ENCODE measurements at places on chromosomes 2 and 18.

DNA sequence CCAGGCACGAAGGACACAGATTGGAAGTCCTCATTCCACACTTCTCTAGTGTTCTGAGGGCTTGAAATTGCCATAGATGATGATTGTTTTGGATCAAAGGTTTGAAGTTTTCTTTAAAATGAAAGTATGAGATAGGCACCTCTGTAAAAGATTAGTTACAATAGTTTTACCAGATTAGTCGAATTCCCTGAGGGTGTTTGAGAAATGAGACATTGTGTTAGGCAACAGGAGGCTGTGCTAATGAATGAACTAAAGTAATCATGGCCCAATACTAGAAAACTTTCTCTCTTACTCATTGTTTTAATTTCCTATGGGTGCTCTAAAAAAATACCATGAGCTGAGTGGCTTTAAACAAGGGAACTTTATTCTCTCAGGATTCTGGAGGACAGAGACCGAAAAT lies 421.7 kb downstream of the RNF144A start:
- H3K27me3 ChIP-seq = no peaks in the 10 kb centered on the region
- DNase-seq = no peak
- H3K4me3 ChIP-seq = no peak overlapping the region
- no peak overlapping the region for H3K27ac ChIP-seq

DNA sequence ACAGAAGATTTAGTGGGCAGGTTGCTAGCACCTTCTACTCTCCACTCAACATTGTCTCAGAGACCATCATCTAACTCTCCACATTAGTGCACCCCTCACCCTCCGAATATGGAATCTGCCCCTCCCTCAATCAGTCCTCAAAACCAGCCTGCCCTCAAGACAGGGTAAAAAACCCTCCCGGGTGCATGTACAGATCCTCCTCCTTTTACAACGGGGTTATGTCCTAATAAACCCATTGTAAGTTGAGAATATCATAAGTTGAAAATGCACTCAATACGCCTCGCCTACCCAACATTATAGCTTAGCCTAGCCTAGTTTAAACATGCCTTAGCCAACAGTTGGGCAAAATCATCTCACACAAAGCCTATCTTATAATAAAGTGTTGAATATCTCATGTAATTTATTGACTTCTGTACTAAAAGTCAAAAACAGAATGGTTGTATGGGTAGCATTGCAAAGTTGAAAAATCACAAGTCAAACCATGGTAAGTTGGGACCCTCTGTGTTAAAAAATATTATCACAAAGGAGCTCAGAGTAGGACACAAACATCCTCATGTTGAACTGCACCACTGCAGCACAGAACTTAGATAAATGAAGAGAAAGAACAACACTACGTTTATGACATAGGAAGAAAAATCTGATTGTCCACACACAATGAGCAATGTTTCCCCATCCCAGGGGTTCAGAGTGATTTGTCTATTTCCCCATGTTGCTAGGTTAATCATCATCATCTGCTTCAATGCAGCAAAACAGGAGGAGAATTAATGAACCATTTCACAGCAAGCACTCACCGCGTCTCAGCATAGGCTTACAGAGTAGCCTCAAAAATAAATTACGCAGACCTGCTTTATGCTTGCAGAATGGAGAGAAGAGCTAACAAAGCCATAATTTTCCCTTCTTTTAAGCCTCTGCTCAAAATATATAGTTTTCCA lies 184.1 kb upstream of the ARL4C start:
- no peak for DNase-seq
- no peak overlapping the region for H3K4me3 ChIP-seq
- peaks cover 5% of the 10 kb centered on the region for H3K4me1 ChIP-seq
- no peaks in the 10 kb centered on the region for H3K36me3 ChIP-seq

GRCh38 chr2:42706836-42707235 lies 57.1 kb downstream of the OXER1 start:
- H3K4me3 ChIP-seq = no peak overlapping the region
- H3K4me1 ChIP-seq = no peaks in the 10 kb centered on the region
- DNase-seq = no peak
- H3K36me3 ChIP-seq = peaks cover 3% of the 10 kb centered on the region

GRCh38 chr2:111126581-111126980 lies 5.9 kb downstream of the BCL2L11 start:
- H3K4me3 ChIP-seq = no peak overlapping the region
- DNase-seq = no peak
- no peaks in the 10 kb centered on the region for H3K27me3 ChIP-seq
- H3K27ac ChIP-seq = no peak overlapping the region
- H3K36me3 ChIP-seq = peaks cover 4% of the 10 kb centered on the region

DNA sequence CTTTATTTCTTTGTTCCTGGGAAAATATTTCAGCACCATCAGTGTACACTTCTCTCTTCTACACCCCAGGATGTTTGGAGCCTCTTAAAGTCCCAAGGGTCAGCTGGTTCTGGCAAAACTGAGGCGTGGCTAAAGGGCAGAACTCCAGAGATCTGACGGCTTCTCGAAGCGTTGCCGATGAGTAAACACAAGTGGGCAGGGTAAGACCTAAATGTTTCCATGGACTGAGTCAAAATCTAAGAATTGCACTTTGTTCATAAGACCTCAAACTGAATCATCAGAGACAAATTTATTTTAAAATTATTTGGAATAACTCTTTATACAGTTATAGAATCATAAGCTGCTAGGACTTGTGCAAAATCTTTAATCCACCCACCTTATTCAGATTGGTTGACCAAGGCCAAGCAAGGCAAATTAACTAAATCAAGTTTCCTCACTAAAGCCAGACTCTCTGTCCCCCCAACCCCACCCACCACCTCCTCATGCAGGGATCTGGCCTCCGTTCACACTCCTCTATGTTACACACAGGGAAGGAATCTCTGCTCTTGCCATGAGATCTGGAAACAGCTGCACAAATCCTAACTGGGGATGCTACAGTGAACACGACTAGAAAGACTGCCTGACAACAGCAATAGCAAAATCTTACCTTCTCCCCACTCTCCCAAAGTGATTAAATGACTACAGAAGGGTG lies 342.6 kb upstream of the KLHL29 start:
- H3K36me3 ChIP-seq = no peaks in the 10 kb centered on the region
- DNase-seq = peak; percentile 39
- H3K27me3 ChIP-seq = no peaks in the 10 kb centered on the region
- peaks cover 35% of the 10 kb centered on the region for H3K4me1 ChIP-seq
- no peak overlapping the region for H3K4me3 ChIP-seq

DNA sequence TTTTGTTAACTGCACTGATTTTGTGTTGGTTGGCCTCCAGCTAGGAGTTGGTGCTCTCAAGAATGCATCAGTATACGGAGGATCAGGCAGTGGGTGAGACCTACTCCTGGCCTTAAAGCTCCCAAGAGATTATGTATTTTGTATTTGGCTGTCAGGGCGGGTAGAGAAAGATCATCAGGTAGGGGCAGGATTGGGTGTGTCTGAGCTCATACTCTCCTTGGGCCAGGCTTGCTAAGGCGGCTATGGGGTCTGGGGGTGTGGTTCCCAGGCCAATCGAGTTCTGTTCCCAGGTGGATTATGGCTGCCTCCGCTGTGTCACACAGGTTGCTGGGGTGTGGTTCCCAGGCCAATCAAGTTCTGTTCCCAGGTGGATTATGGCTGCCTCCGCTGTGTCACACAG lies 28.9 kb upstream of the IL1RN start:
- no peak overlapping the region for H3K4me3 ChIP-seq
- no peaks in the 10 kb centered on the region for H3K27me3 ChIP-seq
- H3K27ac ChIP-seq = no peak overlapping the region
- H3K4me1 ChIP-seq = no peaks in the 10 kb centered on the region
- DNase-seq = no peak

DNA sequence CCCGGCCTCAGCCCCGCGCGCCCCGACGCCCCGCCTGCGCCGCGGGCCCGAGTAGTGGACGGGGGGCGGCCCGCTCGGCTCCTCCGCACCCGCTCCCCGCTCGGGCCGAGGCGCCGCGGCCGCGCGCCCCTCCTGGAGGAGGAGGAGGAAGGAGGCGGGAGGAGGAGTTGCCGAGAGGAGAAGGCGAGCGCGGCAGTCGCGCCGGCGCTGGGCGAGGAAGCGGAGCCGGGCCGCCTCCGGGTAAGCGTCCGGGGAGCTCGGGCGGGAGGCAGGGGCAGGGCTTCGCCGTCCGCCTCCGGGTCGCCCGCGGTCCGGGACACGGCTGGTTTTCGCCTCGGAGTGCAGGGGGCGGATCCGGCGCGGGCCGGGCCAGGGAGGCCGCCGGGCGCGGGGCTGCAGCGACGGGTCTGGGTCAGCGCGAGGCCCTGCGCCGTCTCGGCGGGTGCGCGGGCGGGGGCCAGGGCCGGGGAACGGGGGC lies at the start of gene SOCS6:
Gene SOCS6 (plus strand): TSS at position 195 of the 478 bp plus-strand sequence. CDS start 35,624 bp downstream, outside the sequence.
- H3K36me3 ChIP-seq = no peaks in the 10 kb centered on the region
- peaks cover 31% of the 10 kb centered on the region for H3K4me1 ChIP-seq
- H3K27me3 ChIP-seq = no peaks in the 10 kb centered on the region
- H3K27ac ChIP-seq = peak within 1 kb of the TSS; percentile 78

- DNase-seq = no peak
- H3K27ac ChIP-seq = no peak overlapping the region
- H3K27me3 ChIP-seq = no peaks in the 10 kb centered on the region
- H3K36me3 ChIP-seq = no peaks in the 10 kb centered on the region
- H3K4me1 ChIP-seq = no peaks in the 10 kb centered on the region
- H3K4me3 ChIP-seq = no peak overlapping the region
Measured at GRCh38 chr2:11573418-11574175, 39.8 kb downstream of the GREB1 start.

DNA sequence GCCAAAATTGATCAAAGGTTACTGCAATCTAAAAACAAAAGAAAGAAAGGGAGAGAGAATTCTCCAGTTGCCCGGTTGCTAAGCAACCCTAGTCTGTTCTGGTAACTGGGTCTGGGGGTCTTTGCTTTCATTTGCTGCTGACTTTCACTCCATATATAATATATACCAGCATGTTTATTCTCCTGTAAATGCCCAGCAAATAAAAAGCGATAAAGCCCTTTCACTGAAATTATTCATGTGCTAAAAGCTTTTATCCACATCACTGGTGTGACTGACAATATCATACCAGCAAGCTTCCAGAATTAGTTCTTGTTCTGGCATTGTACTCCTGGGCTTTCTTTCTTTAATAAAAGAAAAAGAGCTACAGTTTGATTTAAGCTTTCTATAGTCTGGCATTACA lies 75.5 kb upstream of the ST8SIA3 start:
- no peak overlapping the region for H3K27ac ChIP-seq
- no peak overlapping the region for H3K4me3 ChIP-seq
- no peaks in the 10 kb centered on the region for H3K27me3 ChIP-seq
- H3K36me3 ChIP-seq = no peaks in the 10 kb centered on the region

DNA sequence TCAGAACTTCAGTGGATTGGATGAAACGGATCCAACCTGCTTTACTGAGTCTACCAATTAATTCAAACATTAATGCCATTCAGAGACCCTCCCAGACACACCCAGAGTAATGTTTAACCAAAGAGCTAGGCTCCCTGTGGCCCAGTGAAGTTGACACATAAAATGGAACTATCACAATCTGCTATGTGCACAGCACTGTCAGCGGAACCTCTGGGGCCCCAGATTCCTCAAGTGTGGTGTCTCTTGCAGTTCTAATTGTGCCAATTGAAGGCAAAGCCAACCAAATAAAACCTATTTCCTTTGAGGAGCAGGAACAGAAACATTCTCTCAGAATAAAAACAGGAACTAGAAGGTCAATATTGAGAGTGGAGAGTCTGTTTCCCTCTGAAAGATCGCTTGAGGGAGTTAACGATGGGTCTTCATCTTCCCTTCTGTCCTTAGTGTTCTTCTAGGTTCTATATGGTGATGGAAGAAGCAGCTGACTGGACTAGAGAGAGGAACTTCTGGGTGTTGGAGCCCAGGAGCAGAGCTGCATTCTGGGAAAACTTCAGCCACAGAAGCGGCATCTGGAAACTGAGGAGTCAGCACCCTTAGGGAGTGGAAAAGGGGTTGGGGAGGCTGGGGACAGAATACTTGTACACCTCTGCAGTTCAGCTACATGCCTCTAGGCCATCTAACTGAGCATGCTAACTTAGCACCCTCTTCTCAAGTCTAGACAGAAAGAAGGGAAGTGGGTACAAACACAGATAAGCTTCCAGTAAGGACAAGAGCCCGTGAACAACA lies 174.4 kb upstream of the FBXO11 start:
- H3K27ac ChIP-seq = no peak overlapping the region
- H3K27me3 ChIP-seq = no peaks in the 10 kb centered on the region
- H3K36me3 ChIP-seq = no peaks in the 10 kb centered on the region
- H3K4me3 ChIP-seq = no peak overlapping the region

DNA sequence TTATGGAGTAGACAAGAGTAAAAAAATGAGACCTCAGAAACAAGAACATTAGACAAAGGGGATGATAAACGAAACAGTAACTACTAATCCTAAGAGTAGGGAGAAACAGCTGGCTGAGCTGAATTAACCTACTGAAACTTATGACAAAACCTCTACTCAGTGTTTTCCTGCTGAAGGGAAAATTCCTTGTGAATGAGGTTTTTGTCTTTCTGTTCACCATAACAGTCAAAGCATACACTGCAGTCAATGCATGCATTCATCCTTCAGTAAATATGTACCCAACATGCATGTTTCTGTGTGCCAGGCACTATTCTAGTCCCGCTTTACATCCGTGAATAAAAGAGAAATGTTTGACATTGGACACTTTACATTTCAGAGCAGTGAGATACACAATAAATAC lies 805.6 kb upstream of the KLHL29 start:
- H3K27me3 ChIP-seq = no peaks in the 10 kb centered on the region
- no peak overlapping the region for H3K4me3 ChIP-seq
- no peak overlapping the region for H3K27ac ChIP-seq
- H3K4me1 ChIP-seq = no peaks in the 10 kb centered on the region
- no peak for DNase-seq

GRCh38 chr2:51511002-51511401 lies 479.1 kb upstream of the NRXN1 start:
- H3K27me3 ChIP-seq = no peaks in the 10 kb centered on the region
- no peak for DNase-seq
- no peak overlapping the region for H3K27ac ChIP-seq
- no peaks in the 10 kb centered on the region for H3K4me1 ChIP-seq

DNA sequence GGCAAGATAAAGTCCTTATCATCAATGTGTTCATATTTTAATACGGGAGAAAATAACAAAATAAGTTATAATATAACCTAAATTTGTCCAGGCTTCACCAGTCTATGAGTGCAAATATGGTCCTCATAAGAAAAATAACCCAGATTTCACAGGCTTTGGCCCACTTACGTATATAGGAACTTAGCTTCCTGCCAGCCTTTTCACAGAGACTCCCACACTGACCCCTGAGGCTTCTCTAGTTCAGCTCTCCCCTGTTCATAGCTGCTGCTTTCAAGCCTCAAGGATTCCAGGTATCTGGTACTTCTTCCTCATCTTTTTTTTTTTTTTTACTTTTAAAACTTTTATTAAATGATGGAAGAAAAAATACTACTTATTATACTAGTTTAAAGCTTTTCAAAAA lies 74.9 kb upstream of the PELI1 start:
- no peak for DNase-seq
- H3K27me3 ChIP-seq = no peaks in the 10 kb centered on the region
- no peaks in the 10 kb centered on the region for H3K36me3 ChIP-seq
- H3K27ac ChIP-seq = no peak overlapping the region

GRCh38 chr2:178860551-178860950 lies 53.3 kb upstream of the TTN start:
- H3K27me3 ChIP-seq = no peaks in the 10 kb centered on the region
- H3K36me3 ChIP-seq = no peaks in the 10 kb centered on the region
- peak; percentile 19 for DNase-seq
- no peak overlapping the region for H3K4me3 ChIP-seq

Data from thoracic aorta (tissue), 2 donors.